ENCODE measurements at places on chromosomes 11 and 22. TPM values are rescaled to one million over a fixed set of nuclear protein-coding genes. Genes with fewer than 3 reads are reported as not detected.

Gene KCNJ4
- total RNA-seq = not detected

Gene DBX1
- total RNA-seq = not detected

Gene DDI1
- total RNA-seq = not detected

Gene OR2D2
- 0.25 TPM for total RNA-seq

Gene BANF1
- total RNA-seq = 17.7 TPM

Gene IFITM10
- 18.8 TPM for total RNA-seq

All from lung (tissue), 17 donors.